ENCODE measurements at places on chromosomes 7 and 10.

DNA sequence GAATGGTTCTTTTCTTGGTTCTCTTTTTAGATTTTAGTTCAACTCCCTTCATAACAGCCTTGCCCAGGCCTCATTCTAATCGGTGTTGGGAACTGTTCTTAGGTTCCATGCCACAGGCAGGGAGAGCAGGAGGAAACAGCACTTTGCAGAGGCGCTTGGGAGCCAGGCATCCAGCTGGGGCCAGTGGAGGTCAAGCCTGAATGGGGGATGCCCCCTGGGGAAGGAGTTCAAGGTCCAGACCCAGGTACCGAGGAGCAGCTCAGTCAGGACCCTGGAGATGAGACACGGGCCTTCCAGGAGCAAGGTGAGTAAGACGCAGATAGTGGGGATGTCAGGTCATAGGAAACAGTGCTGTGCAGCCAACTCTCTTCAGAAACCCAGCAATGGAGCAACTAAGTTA is 4.5 kb downstream of the ZSCAN25 start:
- DNase-seq, result no peak

DNA sequence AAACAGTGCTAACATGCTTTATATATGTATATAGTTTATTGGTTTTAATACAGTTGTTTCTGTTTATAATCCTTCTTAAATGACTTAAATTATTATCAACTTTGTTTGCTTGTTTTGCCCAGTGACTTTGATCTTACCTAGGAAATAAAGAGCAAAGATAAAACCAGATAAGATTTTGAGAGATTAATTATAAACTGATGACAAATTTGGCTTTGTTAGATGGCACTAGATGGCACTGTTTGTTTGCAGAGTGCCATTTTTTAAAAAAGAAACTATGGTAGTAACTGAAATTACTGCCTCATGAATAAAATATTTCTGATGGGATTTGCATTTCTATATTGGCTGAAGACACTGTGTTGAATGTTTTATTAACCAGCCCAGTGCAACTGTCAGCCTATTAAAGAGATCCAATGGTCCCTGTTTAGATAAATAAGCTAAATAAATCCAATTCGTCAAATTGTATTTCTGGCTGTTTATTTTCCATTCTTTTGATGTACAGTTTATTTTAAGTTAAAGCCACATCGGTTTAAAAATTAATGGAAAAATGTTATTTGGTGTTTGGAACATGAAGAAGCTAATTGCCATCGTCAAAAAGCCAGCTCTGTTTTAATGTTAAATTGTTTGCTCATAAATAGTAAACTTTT is 28.7 kb downstream of the VTI1A start:
- no peak for DNase-seq

- no peak for DNase-seq
These were observed 24.5 kb downstream of the FAM171A1 start for GRCh38 chr10:15346440-15347141.

GRCh38 chr10:26445411-26446031 is 7.4 kb downstream of the APBB1IP start:
- peak; percentile 60 for DNase-seq

DNA sequence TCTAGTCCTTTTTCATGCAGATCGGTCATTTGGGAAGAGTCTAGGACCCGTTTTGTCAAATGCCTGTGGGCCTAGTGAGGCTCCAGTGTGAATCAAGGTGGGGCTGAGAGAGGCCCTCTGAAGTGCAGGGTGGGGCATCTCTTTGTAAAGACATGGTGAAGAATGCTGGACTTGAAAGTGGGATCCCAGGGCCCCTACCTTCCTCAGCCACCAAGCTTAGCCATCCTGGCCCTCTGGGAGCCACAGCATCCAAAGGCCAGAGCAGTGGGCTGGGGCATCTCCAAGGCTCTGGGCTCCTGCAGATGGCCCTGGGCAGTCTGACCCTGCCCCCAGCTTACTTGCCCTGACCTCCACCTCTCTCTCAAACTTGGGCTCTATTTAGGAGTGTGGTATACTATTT is 78.5 kb downstream of the ADCY1 start:
- DNase-seq, result no peak

DNA sequence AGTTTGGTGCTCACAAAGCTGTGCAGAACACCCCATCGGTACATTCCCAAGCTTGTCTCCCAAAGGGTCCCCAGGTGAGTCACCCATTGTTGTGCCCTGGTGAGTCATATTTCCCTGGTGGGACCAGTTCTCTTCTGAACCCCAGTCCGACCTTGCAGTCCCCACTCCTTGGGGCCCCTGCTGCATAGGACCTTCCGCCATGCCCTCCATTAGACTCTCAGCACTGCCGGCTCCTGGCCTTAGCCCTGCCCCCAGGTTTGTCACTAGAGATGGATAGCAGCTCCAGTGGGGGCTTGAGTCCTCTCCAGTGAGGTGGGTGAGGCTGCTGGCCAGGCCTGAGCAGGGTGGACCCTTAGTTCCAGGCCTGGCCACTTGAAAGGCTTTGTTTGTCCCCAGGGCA is 80.5 kb upstream of the MKI67 start:
- no peak for DNase-seq

GRCh38 chr7:135792866-135793265 is 44.3 kb upstream of the FAM180A start:
- DNase-seq, result no peak

- no peak for DNase-seq
These were observed 43.1 kb downstream of the CHST15 start for GRCh38 chr10:124050021-124051015.

GRCh38 chr10:89073719-89074118 is 83.1 kb downstream of the FAS start:
- no peak for DNase-seq

- DNase-seq, result no peak
These were observed 70.4 kb downstream of the CDH23 start for GRCh38 chr10:71467161-71467560.

DNA sequence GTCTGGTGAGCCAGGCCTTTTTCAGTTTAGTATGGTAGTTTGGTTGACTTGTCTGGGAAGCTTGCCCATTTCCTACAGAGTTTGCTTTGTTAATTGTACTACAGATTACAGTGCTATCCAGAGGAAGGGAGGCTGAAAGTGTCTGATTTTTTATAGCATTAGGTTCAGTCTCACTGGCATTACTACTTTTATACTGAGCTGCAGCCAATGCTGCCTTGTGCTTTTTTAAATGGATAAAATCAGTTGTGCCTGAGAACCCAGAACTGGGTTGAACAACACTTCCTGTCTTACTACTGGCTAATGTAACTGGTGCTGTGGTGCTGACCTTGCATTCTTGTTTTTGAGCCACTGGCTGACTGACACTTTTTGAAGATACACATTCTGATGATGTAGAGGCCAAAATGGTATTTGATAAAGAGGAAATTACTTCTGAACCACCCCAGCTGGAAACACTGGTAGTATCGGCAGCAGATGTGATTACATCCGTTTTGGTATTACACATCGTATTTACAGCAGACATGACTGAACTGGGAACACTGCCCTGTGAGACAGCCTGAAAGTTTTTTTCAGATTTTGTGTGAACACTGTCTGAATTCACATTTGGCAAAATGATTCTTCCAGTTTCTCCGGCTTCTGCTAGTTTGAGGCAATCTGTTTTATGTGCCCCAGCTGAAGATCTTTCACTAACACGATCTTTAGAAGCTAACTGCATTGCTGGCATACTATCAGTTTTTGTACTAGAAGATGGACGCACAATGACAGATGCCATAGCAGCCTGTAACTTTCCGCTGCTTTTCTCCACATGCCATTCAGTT is 74.1 kb downstream of the NRBF2 start:
- peak; percentile 54 for DNase-seq

DNA sequence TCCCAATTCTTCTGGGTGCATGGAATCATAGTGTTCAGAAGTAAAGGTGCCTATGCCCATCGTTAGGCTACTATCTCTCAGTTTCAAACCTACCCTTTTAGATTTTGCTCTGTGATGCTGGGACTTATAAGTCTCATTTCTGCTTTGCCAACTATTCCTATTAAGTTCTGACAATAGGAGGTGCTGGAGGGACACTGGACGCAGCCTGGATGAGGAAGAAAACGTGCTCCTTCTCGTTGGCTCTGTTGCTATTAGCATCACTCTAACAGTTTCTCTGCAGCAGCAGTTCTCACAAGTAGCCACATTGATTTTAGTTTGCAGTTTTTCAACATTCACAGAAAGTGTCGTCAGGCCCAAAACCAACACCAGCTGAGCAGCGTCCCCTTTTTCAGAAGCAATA is 72.4 kb downstream of the ABCC2 start:
- DNase-seq, result peak; percentile 67

GRCh38 chr7:102046373-102047117 is 229.1 kb downstream of the CUX1 start:
- no peak for DNase-seq

DNA sequence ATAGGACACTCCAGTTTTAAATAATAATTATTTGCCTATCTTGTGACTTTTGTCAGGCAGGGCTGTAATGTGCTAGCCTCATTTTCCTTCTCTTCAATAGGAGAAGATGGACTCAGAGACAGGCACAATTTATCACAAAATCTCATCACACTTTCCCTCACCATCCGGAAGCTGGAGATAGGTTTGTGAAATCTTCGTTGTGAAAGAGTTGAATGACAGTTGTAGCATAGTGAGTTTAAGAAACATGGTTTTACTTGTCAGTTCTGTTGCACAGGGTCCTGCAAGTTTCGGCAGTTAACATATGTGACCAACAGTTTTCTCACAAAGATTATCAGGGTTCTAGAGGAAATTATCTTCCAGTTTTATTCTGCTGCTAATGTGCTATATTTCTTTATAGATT is 37.7 kb upstream of the MAP3K8 start:
- DNase-seq, result no peak

GRCh38 chr10:117221156-117221711 is 19.7 kb upstream of the SLC18A2 start:
- no peak for DNase-seq

DNA sequence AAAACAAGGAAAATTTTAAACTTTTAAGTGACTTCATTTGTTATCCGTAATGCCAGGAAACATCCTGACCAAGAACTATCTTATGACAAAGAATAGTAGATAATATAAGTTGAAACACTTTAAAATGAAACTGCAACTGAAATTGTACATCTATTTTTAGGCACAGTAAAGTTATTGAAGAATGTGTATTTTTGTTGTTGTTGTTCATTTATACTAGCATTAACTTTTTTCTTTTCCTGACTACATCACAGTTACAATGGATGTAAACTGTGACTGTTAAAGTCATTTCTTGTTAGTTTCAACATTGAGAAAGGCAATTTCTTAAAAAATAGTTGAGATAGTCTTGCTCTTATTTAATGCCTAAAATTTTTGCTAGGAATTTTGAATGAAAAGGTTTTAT is 2.6 kb downstream of the CPED1 start:
- no peak for DNase-seq

DNA sequence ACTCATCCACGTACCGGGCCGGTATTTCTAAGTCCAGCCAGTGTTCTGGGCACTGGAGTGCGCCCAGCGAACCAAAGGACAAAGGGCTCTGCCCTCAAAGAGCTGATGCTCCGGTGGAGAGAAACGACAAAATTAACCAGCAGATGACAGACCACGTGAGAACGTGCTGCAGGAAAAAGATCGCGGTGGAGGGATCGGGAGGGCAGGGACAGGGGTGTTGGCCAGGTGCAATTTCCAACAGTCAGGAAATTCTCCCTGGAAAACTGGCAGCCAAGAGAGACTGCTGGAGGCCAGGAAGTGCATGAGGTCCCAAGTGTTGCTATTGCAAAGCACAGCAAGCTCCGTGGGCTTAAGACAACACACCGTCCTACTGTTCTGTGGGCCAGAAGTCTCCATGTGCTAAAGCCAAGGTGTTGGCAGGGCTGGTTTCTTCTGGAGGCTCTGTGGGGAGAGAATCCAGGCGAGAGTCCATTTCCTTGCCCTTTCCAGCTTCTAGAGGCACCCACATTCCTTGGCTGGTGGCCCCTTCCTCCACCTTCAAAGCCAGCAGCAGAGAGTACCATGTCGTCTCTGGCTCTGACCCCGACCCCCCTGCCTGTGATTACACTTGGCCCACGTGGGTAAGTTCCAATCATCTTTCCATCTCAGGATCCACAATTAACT is 21.3 kb upstream of the AMZ1 start:
- DNase-seq, result no peak
